ENCODE measurements at places on chromosomes 13 and 19.

DNA sequence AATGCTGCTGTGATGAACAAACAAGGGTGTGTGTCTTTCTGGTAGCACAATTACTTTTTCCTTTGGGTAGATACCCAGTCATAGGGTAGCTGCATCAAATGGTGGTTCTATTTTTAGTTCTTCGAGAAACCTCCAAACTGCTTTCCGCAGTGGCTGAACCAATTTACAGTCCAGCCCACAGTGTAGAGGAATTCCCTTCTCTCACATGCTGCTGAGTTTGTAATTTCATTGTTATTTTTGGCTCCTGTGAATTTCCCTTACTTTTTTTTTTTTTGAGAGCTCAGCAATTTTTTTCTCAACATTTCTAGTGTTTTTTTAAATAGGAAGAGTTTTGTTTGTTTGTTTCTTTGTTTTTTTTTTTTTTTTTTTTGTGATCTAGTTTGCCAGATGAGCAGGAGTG, 37.5 kb upstream of the ADGRE1 start:
- DNase-seq, result no peak

DNA sequence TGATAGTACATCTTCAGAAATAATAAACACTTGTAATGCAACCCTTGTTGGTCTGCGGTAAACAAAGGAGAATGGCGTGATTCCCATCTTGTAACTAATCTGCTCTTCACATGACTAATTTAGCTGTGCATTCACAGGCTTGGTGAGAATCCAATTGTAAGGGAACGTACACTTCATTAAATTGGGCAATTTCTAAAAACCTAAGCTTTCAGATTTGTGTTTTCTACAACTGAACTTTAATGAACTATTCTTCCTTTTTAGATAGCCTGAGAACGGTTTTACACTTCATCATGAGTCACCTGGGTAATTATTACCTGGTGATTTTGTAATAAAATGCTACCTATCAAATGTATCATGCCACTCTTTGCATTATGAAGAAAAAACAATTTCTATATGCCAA, 306.9 kb downstream of the KLF5 start:
- no peak for DNase-seq

- DNase-seq, result no peak
Measured at GRCh38 chr19:16167055-16167454, 6.3 kb downstream of the CIB3 start.

DNA sequence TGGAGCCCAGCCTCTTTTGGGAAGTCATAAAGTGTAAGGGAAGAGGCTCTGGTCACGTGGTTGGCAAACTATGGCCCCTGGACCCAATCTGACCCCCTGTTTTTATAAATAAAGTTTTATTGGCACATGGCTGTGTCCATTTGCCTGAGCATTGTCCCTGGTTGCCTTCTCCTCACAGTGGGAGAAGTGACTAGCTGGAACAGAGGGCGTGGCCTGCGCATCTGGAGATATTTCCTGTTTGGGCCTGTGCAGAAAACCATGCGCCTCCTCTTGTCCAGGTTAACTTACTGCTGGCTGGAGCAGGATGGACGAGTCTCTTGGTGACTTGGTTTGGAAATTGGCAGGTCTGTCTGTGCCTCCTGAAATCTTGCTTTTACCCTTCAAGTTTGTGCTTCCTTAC, 48.3 kb downstream of the KDM4B start:
- peak; percentile 54 for DNase-seq

DNA sequence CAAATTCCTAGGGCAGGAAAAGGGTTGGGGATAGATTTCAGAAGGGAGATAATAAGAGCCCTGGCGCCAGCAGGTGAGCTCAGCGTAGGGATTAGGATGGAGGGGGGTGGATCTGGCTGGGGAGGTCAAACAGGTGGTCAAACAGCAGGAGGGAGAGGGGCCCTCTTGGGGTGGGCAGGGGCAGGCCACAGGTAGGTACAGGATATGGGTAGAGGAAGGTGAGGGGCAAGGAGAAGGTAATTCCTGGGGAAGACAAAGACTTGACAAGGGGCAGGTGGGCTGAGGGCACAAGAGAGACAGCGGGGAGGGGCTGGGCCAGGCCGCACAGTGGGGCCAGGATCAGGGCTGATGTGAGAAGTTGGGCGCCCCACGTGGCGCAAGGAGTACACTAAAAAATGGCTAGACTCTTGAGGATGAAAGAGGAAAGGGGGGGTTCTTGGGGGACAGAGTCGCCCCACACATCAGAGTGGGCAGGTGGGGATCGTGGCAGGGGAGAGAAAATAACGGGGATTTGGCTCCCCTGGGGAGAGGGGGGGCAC, 713 bp downstream of the KRI1 start:
- DNase-seq, result peak; percentile 63

- DNase-seq, result peak; percentile 74
Measured at GRCh38 chr19:44141191-44142058, at the start of gene ZNF234. ZNF234 (plus strand) TSS chr19:44141554; CDS start chr19:44144633, 3,079 bp downstream.

DNA sequence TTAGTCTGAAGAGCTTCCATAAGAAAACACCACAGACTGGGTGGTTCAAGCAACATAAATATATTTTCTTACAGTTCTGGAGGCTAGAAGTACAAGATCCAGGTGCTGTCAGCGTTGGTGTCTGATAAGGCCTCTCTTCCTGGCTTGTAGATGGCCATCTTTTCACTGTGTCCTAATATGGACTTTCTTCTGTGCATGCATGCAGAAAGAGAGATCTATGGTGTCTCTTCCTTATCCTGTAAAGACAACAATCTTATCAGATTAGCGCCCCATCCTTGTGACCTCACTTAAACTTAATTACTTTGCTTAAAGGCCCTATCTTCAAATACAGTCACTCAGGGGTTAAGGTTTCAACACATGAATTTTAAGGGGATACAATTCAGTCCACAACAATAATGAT, 14.1 kb upstream of the NDFIP2 start:
- DNase-seq, result no peak

- DNase-seq, result no peak
Measured at GRCh38 chr19:31664096-31664495, 314.9 kb upstream of the TSHZ3 start.

DNA sequence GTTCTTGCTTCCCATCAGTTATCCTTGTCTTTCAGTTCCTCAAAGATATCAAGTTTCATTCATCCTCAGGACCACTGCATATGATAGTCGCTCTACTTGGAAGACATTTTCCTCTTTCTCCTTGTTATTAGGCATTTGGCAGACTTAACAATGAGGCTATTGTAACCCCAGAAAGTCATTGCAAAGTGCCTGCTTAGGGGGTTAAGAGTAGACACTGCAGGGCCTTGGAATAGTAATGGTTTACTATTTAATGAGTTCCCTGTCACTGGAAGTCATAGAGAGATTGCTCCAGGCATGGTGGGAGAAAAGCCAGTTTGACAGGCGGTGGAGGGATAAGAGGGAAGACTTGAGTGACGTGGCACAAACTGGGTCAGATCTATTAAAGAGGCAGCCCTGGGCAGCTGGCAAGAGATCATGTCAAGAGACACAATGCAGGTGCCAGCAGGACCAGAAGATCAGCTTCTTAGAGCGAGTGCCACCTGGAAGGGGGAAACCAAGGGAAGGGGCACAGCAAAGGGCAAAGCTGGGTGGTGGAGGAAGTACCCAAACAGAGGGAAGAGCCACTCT, 16.8 kb upstream of the CPB2 start:
- no peak for DNase-seq

GRCh38 chr13:22549126-22549525, 631.7 kb upstream of the SGCG start:
- no peak for DNase-seq

DNA sequence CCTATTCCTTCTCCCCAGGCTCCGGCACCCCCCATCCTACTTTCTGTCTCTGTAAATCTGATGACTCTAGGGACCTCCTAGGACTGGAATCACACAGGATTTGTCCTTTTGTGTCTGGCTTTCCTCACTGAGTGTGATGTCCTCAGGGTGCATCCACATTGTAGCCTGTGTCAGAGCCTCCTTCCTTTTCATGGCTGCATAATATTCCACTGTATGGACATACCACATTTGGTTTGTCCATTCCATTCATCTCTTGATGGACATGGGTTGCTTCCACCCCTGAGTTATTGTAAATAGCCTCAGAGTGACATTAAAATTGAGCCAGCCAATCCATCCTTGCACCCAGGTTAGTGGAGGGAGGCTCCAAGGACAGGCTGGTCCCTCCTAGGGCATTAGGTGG, 22.8 kb upstream of the NMRK2 start:
- no peak for DNase-seq

DNA sequence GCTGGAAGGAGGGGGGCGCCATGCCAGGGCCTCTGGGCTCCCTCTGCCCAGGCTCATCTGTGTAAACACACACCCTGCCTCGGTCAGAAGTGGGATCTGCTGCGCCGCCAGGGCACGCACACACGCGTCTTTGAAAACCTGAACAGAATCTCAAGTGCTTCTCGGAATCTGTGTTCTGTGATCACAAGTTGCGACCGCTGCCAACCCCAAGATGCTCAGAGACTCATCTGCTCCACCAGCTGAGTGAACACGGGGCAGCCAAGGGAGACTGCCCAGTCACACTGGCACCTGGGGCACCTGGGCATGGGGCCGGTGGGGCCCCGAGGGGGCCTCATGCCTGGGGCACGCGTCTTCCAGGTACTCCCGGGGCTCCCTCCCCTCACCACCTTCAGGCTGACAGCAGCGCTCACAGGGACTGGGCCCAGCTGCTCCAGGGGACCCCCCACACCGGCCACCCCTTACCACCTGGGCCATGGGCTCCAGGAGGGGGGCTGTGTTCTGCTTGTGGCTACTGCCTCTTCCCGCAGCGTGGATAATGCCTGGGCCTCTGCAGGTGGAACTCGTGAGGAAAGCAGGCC, 59.0 kb downstream of the KLF2 start:
- DNase-seq, result no peak
